Aorta (tissue), 5 donors: ENCODE measurements at places on chromosomes 11 and 22. TPM values are rescaled to one million over a fixed set of nuclear protein-coding genes. Genes with fewer than 3 reads are reported as not detected.

DNA sequence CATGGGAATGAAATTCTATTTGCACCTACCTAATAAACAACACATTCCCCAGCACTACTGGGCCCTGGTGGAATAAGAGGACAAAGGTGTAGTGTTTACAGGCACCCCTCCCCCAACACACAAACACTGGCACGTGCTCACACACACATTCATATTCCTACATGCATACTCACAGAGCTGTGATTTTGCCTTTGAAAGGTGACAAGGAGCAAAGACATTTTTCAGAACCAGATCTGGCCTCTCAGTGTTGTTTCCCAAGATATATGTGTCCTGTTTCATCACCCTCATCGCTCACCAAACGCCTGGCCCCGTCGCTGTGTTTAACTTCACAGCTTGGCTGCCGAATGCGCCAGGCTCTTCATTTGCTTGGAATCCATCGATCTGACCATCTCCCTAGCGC lies 292.6 kb downstream of the NTM start:
- no peak for DNase-seq

DNA sequence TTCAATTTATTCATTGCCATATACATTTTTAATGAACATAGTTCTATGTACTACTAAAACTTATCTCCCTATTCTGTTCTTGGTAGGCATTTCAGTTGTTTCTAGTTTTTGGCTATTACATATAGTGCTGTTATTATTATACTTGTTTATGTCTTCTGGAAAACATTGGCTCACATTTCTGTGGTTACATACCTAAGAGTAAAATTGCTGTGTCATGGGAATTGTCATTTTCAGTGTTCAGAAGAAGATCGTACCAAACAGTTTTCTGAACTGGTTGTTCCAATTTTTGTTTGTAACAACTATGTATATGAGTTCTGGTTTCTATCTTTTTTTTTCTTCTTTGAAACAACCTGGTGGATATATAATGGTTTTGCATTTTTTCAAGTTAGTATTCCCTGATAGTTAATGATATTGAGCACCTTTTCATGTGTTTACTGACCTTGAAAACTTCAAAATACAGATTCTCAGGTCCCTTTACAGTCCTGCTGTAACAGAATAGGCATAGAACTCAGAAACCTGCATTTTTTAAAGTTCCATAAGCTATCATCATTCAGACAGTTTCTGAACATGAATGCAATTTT lies 230.7 kb downstream of the JRKL start:
- no peak for DNase-seq

DNA sequence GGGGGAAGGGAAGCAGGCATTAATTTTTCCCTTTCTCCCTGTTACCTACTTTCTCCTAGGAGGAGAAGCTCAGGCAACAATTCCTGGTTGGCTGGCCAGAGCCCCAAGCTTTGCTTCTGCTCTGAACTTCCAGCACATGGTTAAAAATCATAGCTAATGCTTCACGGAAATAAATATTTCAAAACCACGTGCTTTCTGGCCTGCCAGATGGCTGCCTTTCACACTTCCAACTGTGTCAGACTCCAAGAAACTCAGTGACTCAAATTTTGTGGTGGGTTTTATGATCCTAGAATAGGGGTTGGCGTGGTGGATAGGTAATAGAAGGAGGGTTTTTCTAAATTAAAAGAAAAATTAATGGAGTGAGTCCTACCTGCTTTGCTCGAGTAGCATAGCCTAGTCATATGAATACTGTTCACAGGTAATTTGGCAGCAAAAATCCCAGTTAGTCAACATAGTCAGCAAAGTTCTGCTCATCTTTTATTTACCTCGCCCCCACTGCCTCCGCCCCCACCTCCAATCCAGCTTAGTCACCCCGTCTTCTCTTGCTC lies 58.6 kb downstream of the SC5D start:
- DNase-seq, result no peak

GRCh38 chr11:35615921-35616900 lies 2.0 kb upstream of the FJX1 start:
- DNase-seq, result no peak

- DNase-seq, result no peak
These were observed 18.2 kb upstream of the GRK2 start for GRCh38 chr11:67247946-67248550.

DNA sequence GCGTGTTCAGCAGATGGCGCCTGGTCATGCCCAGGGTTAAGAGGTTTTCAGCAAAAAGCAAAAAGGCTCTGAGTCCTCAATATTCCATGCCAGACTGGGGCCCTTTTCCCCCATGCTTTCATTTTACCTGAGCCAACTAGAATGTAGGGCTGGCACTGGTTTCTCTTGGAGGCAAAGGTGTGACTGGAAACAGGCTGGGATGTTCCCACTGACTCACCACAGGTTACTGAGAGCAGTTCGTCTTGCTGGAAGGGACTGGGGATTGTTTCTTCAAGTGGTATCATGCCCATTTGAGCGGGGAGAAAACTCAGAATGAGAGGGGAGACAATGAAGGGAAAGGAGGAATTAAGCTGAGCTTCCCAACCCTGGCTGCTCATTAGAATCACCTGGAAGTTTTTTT lies 243.9 kb downstream of the TENM4 start:
- DNase-seq, result no peak

DNA sequence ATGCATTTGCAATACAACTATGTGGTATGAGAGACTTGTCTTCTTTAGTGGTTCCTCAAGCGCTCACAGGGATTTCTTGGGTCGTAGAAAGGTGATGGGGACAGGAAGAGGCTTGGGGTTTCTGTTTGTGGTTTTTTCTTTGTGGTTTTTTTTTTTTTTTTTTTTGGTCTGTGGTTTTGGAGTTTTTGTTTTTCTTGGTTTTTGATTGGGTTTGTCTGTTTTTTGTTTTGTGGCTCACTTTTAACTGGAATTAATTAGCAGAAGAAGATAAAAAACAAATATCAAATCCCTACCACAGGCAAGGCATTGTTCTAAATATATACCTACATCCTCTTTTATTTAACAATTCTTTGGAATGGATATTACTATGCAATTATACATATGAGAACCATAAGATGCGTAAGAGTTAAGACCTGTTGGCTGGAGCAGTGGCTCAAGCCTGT lies 5.5 kb downstream of the TTC28 start:
- no peak for DNase-seq

GRCh38 chr11:117225553-117226170 lies 6.2 kb downstream of the PCSK7 start:
- DNase-seq, result no peak

- no peak for DNase-seq
These were observed 148.2 kb upstream of the SNX19 start for GRCh38 chr11:131064373-131064991.

DNA sequence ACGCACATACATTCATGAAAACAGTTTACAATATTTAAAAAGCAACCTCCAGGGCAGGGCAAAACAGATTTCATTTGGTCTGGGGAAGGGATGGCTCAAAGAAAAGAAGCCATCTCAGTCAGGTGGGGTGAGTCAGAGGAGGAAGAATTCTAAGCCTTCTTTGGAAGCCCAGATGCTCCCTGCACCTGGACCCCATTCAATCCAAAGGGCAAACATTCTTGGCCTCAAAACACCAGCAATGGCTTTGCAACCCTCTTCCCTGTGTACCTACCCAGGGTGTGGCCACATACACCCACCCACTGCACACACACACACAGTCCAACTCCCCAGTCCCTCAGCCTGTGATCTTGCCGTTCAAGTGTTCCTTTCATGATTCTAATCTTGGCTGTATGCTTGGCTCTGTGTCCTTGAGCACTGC lies 2.0 kb downstream of the KCNE3 start:
- no peak for DNase-seq

DNA sequence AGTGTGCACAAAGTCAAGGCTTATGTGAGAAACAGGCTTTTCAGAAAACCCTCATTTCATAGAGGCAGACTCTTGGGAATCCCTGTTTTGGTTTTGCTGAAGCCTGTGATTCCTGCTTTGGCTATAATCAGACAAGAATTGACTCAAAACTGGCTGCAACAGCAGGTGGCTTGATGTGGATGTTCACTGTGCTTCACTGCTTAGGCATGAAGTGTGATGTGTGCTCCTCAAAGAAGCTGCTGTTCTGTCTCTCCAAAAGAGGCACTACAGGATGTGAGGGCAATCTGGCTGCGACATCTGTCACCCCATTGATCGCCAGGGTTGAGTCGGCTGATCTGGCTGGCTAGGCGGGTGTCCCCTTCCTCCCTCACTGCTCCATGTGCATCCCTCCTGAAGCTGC lies 103.5 kb downstream of the C11orf58 start:
- no peak for DNase-seq

- no peak for DNase-seq
These were observed 73.1 kb upstream of the BARX2 start for GRCh38 chr11:129302386-129303101.

DNA sequence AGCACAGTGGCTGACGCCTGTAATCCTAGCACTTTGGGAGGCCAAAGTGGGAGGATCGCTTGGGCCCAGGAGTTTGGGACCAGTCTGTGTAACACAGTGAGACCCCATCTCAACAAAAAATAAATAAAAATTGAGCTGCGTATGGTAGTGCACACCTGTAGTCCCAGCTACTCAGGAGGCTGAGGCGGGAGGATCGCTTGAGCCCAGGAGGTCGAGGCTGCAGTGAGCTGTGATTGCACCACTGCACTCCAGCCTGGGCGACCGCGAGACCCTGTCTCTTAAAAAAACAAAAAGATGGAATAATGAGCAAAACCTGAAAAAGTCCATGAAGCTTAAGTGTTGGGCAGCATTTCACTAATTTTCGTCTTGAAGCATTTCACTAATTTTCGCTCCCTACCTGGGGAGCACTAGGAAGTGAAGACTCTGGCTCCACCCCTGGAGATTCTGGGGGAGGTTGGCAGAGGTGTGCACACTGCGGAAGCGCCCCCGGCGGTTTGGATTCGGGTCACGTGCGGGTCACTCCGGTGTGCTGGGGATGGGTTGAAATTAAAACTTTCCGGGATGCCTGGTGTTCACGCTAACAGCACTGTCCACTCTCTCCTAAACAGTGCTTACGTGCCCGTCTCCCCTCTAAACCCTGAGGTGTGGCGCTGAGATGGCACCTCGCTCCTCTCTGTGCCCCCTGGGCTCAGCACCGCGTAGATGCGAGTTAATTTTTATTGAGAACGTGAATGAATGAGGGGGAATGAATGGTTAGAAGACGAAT lies 906 bp upstream of the NAA40 start:
- no peak for DNase-seq

- no peak for DNase-seq
These were observed 213.0 kb upstream of the NARS2 start for GRCh38 chr11:78787696-78788095.

- no peak for DNase-seq
These were observed 548.7 kb downstream of the OPCML start for GRCh38 chr11:132983641-132983978.

- no peak for DNase-seq
These were observed 11.1 kb downstream of the CASP4 start for GRCh38 chr11:104957280-104957679.

DNA sequence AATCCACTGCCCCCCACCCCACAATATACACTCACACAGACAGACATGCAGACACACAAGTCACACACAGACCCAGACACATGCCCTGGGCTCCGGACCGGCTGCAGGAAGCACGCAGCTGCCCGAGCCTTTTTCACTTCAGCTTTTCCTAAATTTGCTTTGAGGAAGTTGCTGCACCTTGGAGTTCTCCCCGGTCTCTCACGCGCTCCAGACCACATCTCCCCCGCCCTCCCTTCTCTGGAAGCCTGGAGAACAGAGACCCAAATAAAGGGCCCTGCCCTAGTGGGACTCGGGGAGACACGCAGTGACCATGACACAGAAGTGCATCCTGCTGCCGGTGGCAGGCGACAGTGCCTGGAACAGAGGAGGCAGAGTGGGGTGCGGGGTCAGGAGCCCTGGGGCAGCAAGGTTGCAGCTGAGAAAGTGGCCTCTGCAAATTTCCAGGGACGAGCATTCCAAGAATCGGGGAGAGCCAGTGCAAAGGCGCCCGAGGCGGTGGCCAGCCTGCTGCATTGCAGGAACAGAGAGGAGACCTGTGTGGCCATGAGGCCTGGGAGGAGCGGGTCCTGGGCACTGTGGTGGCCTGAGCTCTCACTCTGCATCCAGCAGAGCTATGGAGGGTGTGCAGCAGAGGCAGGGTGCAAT lies 19.1 kb downstream of the RPL3 start:
- DNase-seq, result no peak

- DNase-seq, result no peak
These were observed 1.5 kb downstream of the ZNF143 start for GRCh38 chr11:9462172-9462799.

GRCh38 chr22:40404251-40405177 lies 34.1 kb downstream of the SGSM3 start:
- DNase-seq, result no peak

- no peak for DNase-seq
These were observed 55.3 kb upstream of the TEAD1 start for GRCh38 chr11:12618743-12619540.

DNA sequence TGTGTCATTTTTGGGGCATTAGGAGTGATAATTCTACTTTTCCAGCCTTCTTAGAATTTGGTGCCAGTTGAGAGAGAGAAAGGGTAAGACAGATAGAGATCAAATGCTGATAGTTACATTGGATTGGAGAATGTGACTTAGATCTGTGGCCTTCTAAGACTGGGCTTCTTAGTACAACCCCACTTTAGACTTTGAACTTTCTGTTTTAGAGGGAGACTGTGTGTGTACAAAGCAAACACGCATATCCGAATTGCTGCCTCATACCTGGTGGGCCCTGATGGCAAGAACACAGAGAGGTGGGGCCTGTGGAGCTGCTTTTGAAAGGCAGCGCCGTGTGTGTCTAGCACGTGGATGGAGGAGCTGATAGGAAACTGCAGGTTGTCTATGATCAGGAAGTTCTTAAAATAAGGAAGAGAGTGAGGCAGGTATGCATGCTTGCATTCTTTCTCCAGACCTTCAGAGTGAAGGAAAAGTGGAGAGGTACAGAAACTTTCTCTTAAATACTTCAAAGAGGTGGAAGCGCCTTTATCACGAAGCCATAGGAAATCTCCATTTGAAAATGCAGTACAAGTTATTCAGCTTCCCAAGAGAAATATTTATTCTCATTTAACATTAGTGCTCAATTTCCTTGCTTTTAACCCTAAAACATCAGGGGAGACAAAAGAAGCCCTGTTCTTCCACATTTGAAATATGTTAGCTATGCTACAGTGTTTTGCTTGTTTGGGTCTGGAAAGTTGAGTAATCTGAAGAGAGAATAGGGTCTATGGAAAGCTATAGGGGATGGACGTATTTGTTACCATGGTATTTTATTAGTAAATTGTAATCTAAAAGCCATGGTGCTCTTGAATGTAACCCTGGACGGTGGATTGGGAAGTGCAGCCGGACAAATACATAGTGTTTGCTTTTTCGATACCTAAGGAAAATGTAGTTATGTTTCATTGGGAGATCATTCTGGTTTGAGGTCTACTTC lies 13.7 kb downstream of the PDHX start:
- no peak for DNase-seq

GRCh38 chr11:85127349-85127748 lies 499.8 kb downstream of the DLG2 start:
- no peak for DNase-seq

- no peak for DNase-seq
These were observed 127.0 kb upstream of the CTSC start for GRCh38 chr11:88464528-88464927.

Gene FAM227A
- total RNA-seq, result 1.3 TPM

Gene CCDC188
- total RNA-seq, result 4.0 TPM

Gene SLC22A12
- total RNA-seq, result not detected

Gene MS4A6E
- total RNA-seq, result not detected

Gene OR51E1
- total RNA-seq, result 0.54 TPM

Gene ZNF280B
- total RNA-seq, result 0.21 TPM

Gene ABTB2
- 10.5 TPM for total RNA-seq

Gene ZBTB16
- 283 TPM for total RNA-seq

Gene MRGPRX4
- total RNA-seq, result not detected

Gene MFNG
- 35.4 TPM for total RNA-seq

Gene C22orf42
- not detected for total RNA-seq

Gene KRTAP5-6
- not detected for total RNA-seq

Gene ELMOD1
- 0.33 TPM for total RNA-seq

Gene ABCC8
- 0.32 TPM for total RNA-seq

Gene C11orf16
- not detected for total RNA-seq
